ENCODE measurements at places on chromosomes 11 and 22. TPM values are rescaled to one million over a fixed set of nuclear protein-coding genes. Genes with fewer than 3 reads are reported as not detected.

- H3K27me3 ChIP-seq = no peaks in the 10 kb centered on the region
- no peaks in the 10 kb centered on the region for H3K4me1 ChIP-seq
- no peak overlapping the region for H3K27ac ChIP-seq
- no peak overlapping the region for H3K4me3 ChIP-seq
Measured at GRCh38 chr11:12761029-12761428, 86.8 kb downstream of the TEAD1 start.

DNA sequence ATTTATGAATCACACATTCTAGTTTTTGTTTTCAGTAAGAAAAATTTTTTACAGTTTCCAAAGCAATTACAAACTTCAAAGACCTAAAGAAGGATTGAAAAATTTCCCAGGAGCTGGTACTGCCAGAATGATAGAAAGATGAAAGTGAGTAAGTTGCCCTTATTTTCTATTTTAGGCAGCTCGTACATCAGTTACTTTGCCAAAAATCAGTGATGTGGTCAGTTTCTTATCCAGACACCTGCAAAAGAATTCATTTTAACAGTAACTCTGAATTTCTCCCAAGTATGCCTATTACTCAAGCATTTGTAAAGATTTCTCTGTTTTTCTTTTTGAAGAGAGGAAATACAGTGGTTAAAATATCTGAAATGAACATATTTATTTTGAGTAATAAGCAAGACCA, 976.3 kb upstream of the RAG2 start:
- no peaks in the 10 kb centered on the region for H3K27me3 ChIP-seq
- H3K36me3 ChIP-seq = no peaks in the 10 kb centered on the region
- no peak overlapping the region for H3K27ac ChIP-seq
- no peaks in the 10 kb centered on the region for H3K4me1 ChIP-seq
- H3K4me3 ChIP-seq = no peak overlapping the region
- no peak for DNase-seq

DNA sequence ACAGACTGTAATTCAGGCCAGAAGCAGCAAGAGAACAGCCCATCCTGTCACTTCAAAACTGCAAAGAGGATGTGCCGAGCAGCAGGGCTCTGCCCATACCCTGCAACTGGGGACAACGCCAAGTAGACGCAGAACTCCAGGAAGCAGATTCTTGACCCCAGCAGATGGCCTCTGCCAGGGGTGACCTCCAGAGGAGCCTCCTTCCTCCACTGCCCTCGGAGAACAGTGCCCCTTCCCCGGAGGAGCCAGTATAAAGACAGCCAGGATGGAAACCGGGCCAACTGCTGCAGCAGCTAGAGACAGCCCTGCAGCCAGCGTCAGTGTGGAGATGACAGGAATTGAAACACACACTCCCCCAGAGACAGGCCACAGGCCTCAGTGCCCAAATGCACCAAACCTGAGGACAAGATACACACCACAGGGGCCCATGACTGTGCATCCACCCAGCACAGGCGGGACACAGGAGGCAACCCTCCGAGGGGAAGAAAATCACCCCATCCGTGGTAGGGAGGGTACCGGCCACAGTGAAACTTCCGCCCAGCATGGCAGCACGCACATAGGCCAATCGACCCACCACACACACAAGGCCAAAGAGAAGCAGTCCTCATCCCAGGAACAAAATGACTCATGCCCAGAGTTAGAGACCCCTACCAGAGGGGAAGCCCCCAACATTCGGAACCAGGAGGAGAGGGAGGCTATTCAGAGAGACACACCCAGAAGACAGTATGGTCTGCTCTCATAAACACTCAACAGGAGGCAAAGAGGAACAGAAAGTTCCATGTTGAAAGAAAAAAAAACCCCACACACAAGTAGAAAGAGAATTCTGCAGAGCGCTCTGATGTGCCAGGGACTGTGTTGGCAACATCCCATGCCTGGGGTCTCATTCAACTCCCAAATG, 5.6 kb downstream of the AHNAK start:
- H3K27me3 ChIP-seq = no peaks in the 10 kb centered on the region
- H3K27ac ChIP-seq = peak overlapping the region; percentile 70
- DNase-seq = peak; percentile 78
- peak overlapping the region; percentile 93 for H3K4me3 ChIP-seq
- H3K4me1 ChIP-seq = peaks cover 61% of the 10 kb centered on the region

DNA sequence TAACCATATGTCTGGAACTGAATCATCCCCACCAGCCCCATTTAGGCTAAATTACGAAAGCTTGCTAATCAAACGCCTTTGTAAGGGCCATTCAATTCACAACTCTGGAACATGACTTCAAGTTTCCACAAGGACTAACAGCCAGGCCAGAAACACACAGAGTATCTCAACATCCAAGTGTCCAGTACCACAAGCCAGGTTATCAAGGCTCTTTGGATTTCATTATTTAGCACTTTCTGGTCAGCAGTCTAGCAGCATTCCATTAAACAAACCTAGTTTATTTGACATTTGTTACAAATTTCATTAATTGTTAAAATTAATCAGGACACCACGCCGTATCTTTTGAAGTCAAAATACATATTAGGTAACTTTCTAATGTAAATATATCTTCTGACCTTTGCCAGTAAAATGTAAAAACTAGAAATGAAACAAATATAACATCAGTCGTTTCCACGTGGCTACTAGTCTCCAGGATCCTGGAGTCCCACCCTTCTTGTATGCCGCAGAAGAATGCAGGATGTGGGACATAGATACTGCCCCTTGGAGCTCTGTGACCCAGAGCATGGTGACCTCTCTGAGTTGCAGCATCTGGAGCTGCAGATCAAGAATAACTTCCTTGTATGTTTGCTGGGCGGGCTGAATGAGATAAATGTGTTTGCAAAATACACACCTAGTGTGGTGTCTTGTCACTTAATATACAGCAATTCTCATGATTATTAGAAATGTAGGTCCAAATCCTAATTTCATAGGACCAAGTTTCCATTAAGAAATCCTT, 64.7 kb downstream of the MPPED2 start:
- no peaks in the 10 kb centered on the region for H3K27me3 ChIP-seq
- H3K4me3 ChIP-seq = no peak overlapping the region
- DNase-seq = no peak
- H3K36me3 ChIP-seq = no peaks in the 10 kb centered on the region
- no peak overlapping the region for H3K27ac ChIP-seq

- no peak overlapping the region for H3K27ac ChIP-seq
- H3K4me3 ChIP-seq = no peak overlapping the region
- DNase-seq = no peak
- no peaks in the 10 kb centered on the region for H3K36me3 ChIP-seq
- H3K4me1 ChIP-seq = no peaks in the 10 kb centered on the region
- no peaks in the 10 kb centered on the region for H3K27me3 ChIP-seq
Measured at GRCh38 chr22:33465554-33465953, 407.4 kb upstream of the SYN3 start.

GRCh38 chr11:118058311-118059245, 18.3 kb upstream of the TMPRSS4 start:
- no peak overlapping the region for H3K27ac ChIP-seq
- no peaks in the 10 kb centered on the region for H3K36me3 ChIP-seq
- no peaks in the 10 kb centered on the region for H3K27me3 ChIP-seq
- H3K4me1 ChIP-seq = no peaks in the 10 kb centered on the region
- H3K4me3 ChIP-seq = no peak overlapping the region
- no peak for DNase-seq

DNA sequence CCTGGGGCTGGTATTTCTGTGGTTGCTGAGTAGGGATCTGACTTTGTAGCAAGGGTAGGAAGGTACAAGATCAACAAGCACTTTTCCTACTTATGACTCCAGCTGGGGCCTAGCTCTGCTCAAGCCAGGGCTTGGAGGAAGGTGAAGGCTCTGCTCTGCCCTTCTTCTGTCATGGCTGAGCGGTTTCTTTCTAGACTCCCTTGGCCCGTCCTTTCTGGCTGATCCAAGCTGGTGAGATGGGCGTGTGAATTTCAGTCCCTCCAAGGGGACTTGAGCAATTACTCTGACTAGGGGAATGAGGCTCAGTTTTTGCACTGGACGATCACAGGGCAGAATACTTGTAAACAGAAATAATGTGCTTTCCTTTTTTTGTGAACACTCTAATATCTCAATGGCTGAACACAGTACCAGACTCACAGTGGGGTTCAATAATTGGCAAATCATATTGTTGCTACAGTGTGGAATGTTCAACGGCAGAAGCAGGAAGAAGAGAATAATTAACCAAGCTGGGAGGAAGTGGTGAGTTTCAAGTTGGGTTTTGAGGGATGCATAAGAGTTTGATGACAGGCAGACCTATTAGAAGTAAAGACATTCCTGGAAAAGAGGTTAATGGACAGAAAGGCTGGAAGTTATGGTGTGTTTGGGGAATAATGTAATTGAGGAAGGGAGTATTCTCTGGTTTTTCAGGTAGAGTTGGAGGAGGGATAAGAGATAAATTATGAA, 507.6 kb downstream of the MIAT start:
- no peak overlapping the region for H3K4me3 ChIP-seq
- H3K4me1 ChIP-seq = no peaks in the 10 kb centered on the region
- DNase-seq = no peak
- no peaks in the 10 kb centered on the region for H3K27me3 ChIP-seq
- no peak overlapping the region for H3K27ac ChIP-seq
- no peaks in the 10 kb centered on the region for H3K36me3 ChIP-seq

DNA sequence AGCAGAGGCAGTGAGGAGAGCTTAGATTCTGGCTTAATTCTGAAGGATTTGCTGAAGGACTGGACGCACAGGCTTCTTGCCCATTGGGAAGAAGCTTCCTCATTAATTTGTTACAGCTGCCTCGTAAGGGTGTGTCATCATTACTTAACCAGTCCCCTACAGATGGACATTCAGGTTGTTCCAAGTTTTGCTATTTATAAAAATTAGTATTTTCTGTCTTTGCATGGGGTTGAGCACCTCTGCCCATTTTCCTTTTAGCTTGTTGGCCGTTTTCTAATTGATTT, 38.1 kb downstream of the CAPN1 start:
- H3K27me3 ChIP-seq = no peaks in the 10 kb centered on the region
- no peak overlapping the region for H3K4me3 ChIP-seq
- H3K27ac ChIP-seq = no peak overlapping the region
- DNase-seq = no peak
- no peaks in the 10 kb centered on the region for H3K36me3 ChIP-seq

DNA sequence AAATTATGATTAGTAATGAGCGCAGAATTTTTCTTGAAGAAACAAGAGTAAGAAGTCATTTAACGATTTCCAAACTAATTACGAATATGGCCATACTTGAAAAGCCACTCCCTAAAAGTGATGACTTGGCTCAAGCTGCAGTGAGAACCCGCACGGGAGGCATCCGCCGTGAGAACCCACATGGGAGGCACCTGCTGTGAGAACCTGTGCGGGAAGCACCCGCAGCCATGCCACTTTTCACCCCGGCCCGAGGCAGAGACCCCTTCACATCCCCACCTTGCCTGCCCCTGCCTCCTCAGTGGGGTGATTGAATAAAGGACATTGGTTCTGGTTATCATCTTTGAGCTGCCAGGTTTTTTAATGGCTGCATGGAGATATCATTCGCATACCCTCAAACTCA, 89.7 kb downstream of the BRD1 start:
- H3K4me1 ChIP-seq = no peaks in the 10 kb centered on the region
- no peaks in the 10 kb centered on the region for H3K36me3 ChIP-seq
- no peak for DNase-seq

DNA sequence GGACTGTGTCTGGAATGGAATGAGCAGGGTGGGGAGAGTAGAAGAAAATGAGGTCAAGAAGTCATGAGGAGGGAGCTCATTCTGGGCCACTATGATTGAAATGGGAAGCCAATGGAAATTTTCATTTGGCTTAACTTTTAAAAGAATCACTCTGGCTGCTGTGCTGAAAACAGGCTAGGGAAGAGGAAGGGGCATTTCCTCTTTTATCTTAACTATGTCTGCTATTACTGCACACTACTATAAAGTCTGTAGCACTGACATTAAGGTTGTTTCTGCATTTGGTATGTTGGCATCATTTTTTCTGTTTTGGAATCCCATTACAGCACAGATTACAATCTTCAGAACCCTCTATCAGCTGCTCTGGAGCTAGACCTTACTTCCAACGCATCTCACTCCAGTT, 8.2 kb downstream of the PATL1 start:
- peak overlapping the region; percentile 38 for H3K27ac ChIP-seq
- H3K36me3 ChIP-seq = peaks cover 68% of the 10 kb centered on the region
- H3K4me3 ChIP-seq = no peak overlapping the region

The DGCR6L gene
- total RNA-seq = 20.5 TPM

GRCh38 chr11:75642402-75643113, 26.3 kb downstream of the MAP6 start:
- no peaks in the 10 kb centered on the region for H3K27me3 ChIP-seq
- no peak overlapping the region for H3K4me3 ChIP-seq
- DNase-seq = no peak
- H3K27ac ChIP-seq = no peak overlapping the region

- no peak overlapping the region for H3K4me3 ChIP-seq
- H3K4me1 ChIP-seq = no peaks in the 10 kb centered on the region
- H3K27me3 ChIP-seq = no peaks in the 10 kb centered on the region
- no peak for DNase-seq
Measured at GRCh38 chr11:72528121-72528520, 93.8 kb upstream of the CLPB start.

- H3K4me3 ChIP-seq = no peak overlapping the region
- no peaks in the 10 kb centered on the region for H3K4me1 ChIP-seq
- no peak for DNase-seq
- no peaks in the 10 kb centered on the region for H3K36me3 ChIP-seq
- no peak overlapping the region for H3K27ac ChIP-seq
- no peaks in the 10 kb centered on the region for H3K27me3 ChIP-seq
Measured at GRCh38 chr11:85934596-85935169, 79.5 kb downstream of the CCDC83 start.

- H3K4me1 ChIP-seq = no peaks in the 10 kb centered on the region
- no peak overlapping the region for H3K4me3 ChIP-seq
- H3K36me3 ChIP-seq = no peaks in the 10 kb centered on the region
- H3K27ac ChIP-seq = no peak overlapping the region
- no peak for DNase-seq
- H3K27me3 ChIP-seq = no peaks in the 10 kb centered on the region
Measured at GRCh38 chr11:104764710-104765045, 133.6 kb downstream of the CASP12 start.

- H3K27ac ChIP-seq = no peak overlapping the region
- no peak for DNase-seq
- no peak overlapping the region for H3K4me3 ChIP-seq
Measured at GRCh38 chr22:45058622-45058912, 48.8 kb upstream of the PHF21B start.

The MCAM gene
- 0.42 TPM for total RNA-seq

- no peaks in the 10 kb centered on the region for H3K27me3 ChIP-seq
- no peak overlapping the region for H3K4me3 ChIP-seq
- H3K36me3 ChIP-seq = no peaks in the 10 kb centered on the region
- H3K27ac ChIP-seq = no peak overlapping the region
- H3K4me1 ChIP-seq = no peaks in the 10 kb centered on the region
Measured at GRCh38 chr22:19644314-19645223, 69.7 kb upstream of the SEPTIN5 start.

Measured in B cell (primary cell).